Natural killer cell (primary cell): ENCODE measurements at places on chromosomes 6 and 20.
A peak's percentile ranks its signal among the peaks of the same experiment; 100 is the strongest.

GRCh38 chr6:157023958-157024357, 246.8 kb downstream of the ARID1B start:
- DNase-seq: no peak

- DNase-seq: no peak
Measured at GRCh38 chr6:45044510-45045252, 283.4 kb upstream of the RUNX2 start.

DNA sequence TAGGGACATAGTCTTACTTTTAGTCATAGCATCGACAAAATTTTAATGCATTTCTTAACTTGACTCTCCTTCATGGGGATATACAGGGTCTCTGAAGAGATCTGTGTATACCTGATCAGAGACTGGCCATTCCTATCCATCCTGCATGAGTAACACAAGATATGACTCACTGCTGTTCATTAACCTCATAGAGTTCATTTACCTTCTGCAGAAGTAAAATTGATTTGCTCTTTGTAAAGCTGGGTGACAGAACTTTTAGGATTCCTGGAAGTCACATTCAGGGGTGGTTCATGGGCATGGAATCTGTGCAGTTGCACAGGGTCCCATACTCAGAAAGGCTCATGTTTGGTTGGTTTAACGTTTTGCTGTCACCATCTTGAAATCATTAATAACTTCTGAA, 53.2 kb downstream of the PDE7B start:
- no peak for DNase-seq

DNA sequence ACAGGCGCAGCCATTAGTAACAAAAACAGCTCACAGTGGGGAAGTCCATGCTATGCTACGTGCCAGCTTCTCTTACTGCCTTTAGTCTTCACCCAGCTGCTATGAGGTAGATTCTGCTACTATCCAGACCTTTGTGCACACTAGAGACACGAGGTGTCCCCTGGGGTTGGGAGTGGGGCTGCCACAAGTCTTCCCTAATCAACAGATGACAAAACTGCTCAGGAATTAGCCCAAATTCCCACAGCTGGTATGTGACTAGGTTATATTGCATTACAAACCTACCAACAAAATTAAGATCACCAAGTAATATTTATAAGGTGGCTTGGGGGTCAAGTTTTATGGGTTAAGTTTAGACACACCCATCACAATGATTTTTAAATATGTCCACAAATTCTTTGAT, 63.3 kb downstream of the PSMB1 start:
- DNase-seq: no peak

DNA sequence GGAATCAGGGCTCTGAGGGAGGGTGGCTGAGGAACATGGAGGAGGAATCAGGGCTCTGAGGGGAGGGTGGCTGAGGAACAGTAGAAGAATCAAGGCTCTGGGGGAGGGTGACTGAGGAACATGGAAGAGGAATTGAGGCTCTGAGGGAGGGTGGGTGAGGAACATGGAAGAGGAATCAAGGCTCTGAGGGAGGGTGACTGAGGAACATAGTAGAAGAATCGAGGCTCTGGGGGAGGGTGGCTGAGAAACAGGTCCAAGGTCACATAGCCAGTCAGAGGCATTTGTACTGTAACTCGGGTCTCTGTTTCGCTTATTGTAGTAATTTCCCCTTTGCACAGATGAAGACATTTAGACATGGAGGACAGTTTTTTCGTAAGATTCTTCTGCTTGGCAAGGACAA, 164.8 kb downstream of the SOBP start:
- no peak for DNase-seq

DNA sequence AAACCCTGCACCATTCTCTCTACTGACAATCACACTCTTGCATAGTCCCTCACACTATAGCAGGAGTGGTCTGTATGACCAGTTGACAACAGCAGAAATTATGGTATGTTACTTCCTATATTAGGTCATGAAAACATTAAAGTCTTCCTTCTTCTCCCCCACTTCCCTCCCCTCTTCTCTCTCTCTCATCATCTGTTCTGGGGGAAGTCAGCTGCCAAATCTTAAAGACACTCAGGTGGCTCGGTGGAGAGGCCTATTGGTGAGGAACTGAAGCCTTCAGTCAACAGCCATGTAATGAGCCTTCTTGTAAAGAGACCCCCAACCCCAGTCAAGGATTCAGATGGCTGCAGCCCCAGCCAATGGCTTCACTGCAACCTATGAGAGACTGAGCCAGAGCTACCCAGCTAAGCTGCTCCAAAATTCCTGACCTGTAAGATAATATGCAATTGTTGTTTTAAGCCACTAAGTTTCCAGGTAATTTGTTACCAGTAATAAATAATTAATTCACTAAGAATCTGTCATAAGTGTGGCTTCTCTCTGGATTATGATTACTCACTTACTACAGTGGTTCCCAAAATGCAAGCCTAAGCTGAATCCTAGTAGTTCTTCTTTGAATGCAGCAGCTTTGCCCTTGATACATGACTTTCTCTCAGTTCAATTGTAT, 11.2 kb upstream of the TSBP1 start:
- no peak for DNase-seq

DNA sequence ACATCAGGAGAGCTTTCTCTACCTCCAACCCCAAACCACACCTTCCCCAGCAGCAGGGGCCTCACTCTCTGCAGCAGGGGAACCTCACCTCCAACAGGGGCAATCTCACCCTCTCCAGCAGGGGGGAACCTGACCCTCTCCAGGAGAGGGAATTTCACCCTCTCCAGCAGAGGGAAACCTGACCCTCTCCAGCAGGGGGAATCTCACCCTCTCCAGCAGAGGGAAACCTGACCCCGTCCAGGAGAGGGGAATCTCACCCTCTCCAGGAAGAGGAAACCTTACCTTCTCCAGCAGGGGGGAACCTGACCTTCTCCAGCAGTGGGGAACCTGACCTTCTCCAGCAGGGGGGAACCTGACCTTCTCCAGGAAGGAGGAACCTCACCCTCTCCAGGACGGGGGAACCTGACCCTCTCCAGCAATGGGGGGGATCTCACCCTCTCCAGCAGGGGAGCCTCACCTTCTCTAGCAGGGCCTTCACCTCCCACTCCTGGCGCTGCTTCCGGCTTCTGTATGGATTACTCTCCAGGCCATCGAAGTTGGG, 3.1 kb downstream of the B3GALT4 start:
- DNase-seq: peak; percentile 51

GRCh38 chr6:10389739-10390494, 25.0 kb downstream of the TFAP2A start:
- DNase-seq: no peak

- DNase-seq: no peak
Measured at GRCh38 chr6:132973514-132973993, 159.2 kb downstream of the RPS12 start.

GRCh38 chr20:5621305-5621704, 128.9 kb upstream of the SHLD1 start:
- no peak for DNase-seq

DNA sequence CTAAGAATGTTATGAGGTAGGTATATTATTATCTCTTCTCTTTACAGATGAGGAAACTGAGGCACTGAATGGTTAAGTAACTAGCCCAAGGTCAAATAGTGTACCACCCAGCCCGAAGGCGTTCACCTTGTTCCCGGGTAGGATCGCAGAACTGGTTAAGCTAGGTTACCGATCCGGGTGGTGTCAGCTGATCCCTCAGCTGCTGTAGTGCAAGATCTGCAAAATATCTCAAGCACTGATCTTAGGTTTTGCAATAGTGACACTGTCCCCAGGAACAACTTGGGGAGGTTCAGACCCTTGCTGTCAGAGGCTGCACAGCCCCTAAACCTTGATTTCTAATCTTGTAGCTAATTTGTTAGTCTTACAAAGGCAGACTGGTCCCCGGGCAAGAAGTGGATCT, 28.1 kb downstream of the SLC52A3 start:
- no peak for DNase-seq

- DNase-seq: no peak
Measured at GRCh38 chr6:73156793-73157767, 68.2 kb downstream of the KHDC1L start.
